ENCODE measurements at places on chromosomes 13 and 19. TPM values are rescaled to one million over a fixed set of nuclear protein-coding genes. Genes with fewer than 3 reads are reported as not detected.

Gene CRLF1
- 6.9 TPM for total RNA-seq

Gene CEACAM4
- not detected for total RNA-seq

Gene MIR17HG
- 4.0 TPM for total RNA-seq

Gene CLIP3
- total RNA-seq = 13.4 TPM

Gene PSG6
- total RNA-seq = not detected

Gene CATSPERD
- under 0.01 TPM for total RNA-seq

Gene TYK2
- 72.7 TPM for total RNA-seq

Gene CCNE1
- 4.7 TPM for total RNA-seq

Gene KLK8
- total RNA-seq = not detected

Gene ZNF565
- total RNA-seq = 6.9 TPM

Gene NLRP7
- total RNA-seq = not detected

Gene CKM
- under 0.01 TPM for total RNA-seq

Gene SHC2
- total RNA-seq = 1.5 TPM

Gene CDX2
- not detected for total RNA-seq

Gene ATXN8OS
- not detected for total RNA-seq

Gene URAD
- not detected for total RNA-seq

Gene ZNF613
- 8.0 TPM for total RNA-seq

Gene CRX
- not detected for total RNA-seq

Gene ZBTB32
- not detected for total RNA-seq

Gene SIGLEC5
- under 0.01 TPM for total RNA-seq

Gene C19orf73
- not detected for total RNA-seq

Gene SSBP4
- 77.8 TPM for total RNA-seq

Gene CCNA1
- total RNA-seq = not detected

Gene ZIC2
- total RNA-seq = not detected

Gene ELSPBP1
- total RNA-seq = not detected

Gene B3GNT8
- total RNA-seq = 0.59 TPM

Gene SRRM5
- not detected for total RNA-seq

Gene ZNF560
- 0.29 TPM for total RNA-seq

Gene GPR4
- not detected for total RNA-seq

Gene MYO1F
- under 0.01 TPM for total RNA-seq

Gene ANKRD27
- 31.5 TPM for total RNA-seq

Gene VMAC
- 12.7 TPM for total RNA-seq

Gene ZNF730
- total RNA-seq = 0.72 TPM

Gene C13orf42
- not detected for total RNA-seq

Gene TNFAIP8L1
- 1.8 TPM for total RNA-seq

Gene SLC17A7
- under 0.01 TPM for total RNA-seq

Gene BEST2
- not detected for total RNA-seq

Gene ZNF726
- total RNA-seq = 1.8 TPM

Gene PEAK3
- under 0.01 TPM for total RNA-seq

Gene NKPD1
- total RNA-seq = 0.29 TPM

Gene CBLC
- not detected for total RNA-seq

Gene ZIC5
- not detected for total RNA-seq

Gene SLC25A41
- total RNA-seq = not detected

Gene ZNF473
- total RNA-seq = 8.3 TPM

Gene SPRY2
- total RNA-seq = 6.5 TPM

Gene KLK1
- not detected for total RNA-seq

Gene FUT1
- not detected for total RNA-seq

Gene POGLUT2
- total RNA-seq = 18.0 TPM

All from osteoblast (primary cell).